ENCODE measurements at places on chromosomes 1 and 21.
A peak's percentile ranks its signal among the peaks of the same experiment; 100 is the strongest.

GRCh38 chr1:150362721-150363425 lies 1.1 kb upstream of the RPRD2 start:
- DNase-seq, result no peak

GRCh38 chr1:42280821-42281220 lies 54.2 kb downstream of the FOXJ3 start:
- no peak for DNase-seq

DNA sequence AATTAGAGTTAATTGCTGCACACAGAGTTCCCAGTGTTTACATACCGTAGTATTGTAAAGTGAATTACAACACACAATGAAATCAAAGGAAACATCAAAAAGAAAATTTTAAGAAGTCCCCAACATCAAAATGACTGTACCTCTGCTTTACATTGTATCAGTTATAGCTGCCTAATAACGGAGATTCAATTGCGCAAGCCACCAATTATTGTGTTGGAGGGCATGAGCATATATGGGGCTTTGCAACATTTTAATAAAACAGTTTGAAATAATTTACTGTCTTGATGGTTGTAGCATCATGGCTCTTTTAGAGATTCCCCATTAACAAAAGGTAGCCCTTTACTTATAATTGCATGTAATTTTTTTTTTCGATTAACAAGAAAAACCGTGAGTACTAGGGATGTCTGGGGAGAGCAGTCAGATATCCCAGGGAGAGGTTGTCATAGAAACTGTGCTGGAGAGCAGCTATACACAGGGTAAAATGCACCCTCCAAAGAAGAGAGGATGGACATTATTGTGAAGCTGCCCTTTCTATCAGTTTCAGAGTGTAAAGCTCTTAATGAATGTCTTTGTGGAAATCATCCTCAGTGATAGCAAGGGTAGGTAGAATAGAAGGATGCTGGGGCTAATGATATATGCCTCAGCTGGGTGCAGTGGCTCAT lies 55.9 kb upstream of the BTG3 start:
- no peak for DNase-seq

DNA sequence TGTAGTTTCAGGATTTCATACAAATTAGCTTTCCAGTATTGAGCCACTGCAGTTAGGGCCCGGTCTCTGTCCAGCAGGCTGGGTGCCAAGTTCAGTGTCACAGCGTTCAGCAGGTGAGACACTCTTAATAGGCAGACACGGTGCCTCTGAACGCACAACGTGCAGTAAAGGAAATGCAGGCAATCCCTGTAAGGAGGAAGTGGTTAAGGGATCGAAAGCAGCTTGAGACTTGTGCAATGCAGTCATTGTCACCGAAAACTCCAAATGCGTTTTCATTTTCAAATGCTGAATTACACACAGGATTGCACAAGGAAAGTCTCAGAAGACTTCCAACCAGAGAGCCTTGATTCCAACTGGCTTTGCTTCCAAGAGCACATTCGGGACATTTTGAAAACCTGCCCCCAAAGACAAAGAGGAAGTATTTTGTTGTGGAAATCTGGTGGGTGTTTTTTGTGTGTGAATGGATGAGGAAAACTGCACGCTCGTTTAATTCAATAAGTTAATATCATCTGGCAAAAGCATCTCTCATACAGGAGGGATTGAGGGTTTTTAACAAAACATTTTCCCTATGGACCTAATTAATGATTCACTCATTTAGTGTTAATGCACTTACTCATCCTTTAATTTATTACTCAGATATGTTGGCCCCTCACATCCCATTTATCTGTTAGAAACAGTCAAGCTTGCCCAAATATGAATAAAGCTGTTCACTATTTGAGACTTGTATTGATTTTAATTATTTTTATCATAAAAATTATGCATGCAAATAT lies 61.6 kb downstream of the PTGS2 start:
- peak; percentile 62 for DNase-seq

DNA sequence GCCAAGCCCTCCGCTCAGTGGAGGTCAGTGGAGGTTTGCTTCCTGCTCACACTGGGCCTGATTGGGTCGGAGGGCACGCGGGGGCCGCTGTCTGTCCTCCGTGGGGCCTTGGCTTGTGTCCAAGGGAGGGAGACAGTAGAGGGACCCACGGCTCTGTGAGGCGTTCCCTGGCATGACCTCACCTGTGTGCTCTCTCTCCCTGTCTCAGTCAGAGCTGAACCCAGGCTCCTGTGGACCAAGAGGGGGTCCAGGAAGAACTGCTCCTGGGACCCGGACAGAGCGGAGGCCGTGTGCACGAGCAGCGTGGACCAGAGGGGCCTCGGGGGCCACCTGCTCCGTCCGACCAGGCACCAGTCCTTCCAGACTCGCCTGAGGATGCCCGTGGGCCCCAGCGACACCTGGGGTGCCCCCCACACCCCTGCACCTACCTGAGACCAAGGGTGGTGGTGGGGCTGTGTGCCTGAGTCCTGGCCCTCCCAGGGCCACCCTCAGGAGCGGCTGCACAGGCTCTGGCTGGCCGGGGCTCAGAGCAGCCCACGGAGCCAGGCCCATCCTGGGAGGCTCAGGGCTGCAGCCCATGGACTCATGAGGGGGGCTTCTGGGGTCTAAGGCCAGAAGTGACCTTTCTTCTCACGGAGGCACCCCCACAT lies 13.3 kb upstream of the TTLL10 start:
- DNase-seq, result no peak
